Fibroblast of upper back skin (primary cell): ENCODE measurements at places on chromosomes 6 and 20.
A peak's percentile ranks its signal among the peaks of the same experiment; 100 is the strongest.

- peak; percentile 88 for DNase-seq
Observed at GRCh38 chr6:113909224-113909856, 52.2 kb downstream of the MARCKS start.

DNA sequence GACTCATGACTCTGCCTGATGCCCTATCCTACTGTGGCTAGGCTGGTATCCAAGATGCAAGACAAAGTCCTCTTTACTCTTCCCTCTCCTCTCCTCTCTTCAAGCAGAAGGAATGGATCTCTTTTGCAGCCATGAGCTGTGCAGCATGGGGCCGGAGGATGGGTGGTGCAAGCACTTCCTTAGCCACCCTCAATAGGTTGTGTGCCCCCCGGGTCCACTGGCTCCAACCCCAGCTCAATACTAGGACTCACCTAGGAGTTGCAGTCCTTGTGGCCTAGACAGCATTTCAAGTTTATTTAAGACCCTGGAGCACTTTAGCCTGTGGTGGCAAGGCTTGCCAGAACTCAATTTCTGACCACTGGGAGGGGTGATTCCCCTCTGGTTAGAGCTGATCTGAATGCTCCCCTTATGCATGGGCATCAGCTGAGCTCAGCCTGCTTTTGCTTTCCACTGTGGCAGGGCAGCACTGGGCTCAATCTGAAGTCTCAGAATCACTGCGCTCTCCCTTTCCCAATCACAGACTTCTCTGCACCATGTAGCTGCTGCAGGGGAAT is 29.0 kb upstream of the GRM4 start:
- DNase-seq: no peak

- DNase-seq: peak; percentile 64
Observed at GRCh38 chr6:130969791-130970491, 93.1 kb downstream of the EPB41L2 start.

GRCh38 chr6:35719830-35720733 is 16.8 kb upstream of the ARMC12 start:
- peak; percentile 53 for DNase-seq

- DNase-seq: peak; percentile 74
Observed at GRCh38 chr6:3800850-3801591, 48.2 kb upstream of the FAM50B start.

DNA sequence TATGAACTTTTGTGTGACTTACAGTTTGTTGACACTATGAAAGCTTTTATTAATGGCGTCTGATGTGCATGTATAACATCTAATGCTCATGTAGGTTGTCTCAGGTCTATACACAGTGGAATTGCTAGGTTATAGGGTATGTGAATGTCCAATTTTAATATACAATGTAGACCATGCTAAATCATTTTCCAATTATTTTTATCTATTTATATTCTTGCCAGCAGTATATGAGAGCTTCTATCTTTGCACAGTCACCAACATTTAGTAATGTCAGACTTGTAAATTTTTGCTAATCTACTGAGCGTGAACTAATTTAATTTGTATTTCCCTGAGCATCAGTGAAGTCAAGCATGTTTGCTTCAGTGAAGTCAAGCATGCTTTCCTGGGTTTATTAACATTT is 64.4 kb downstream of the TPD52L1 start:
- DNase-seq: no peak

- peak; percentile 90 for DNase-seq
Observed at GRCh38 chr6:158060455-158061360, 79.0 kb downstream of the SYNJ2 start.

GRCh38 chr6:108942556-108943492 is 94.6 kb downstream of the ARMC2 start:
- DNase-seq: no peak

- peak; percentile 34 for DNase-seq
Observed at GRCh38 chr20:49482621-49483017, at the start of gene KCNB1. Gene KCNB1 (minus strand): TSS chr20:49482668. CDS start chr20:49482480, 188 bp downstream.

DNA sequence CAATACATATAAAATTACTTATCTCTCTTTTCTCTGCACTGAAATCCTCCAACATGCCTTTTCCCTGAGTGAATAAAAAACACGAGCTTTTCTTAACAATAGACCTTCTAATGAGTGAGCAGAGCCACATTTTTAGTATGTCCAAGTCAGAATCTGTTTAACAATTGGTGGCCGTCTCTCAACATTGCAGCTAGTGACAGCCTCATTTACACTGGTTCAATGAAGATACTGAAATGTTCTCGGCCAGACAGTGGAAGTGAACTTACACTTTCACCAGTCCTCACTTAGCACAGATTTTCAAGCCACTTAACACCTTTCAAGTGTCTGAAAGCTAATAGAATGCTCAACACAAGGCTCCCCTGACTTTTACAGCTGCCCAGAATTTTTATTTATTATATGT is 767.1 kb downstream of the KIF16B start:
- no peak for DNase-seq

GRCh38 chr6:116649129-116649528 is 19.4 kb downstream of the ZUP1 start:
- DNase-seq: no peak

DNA sequence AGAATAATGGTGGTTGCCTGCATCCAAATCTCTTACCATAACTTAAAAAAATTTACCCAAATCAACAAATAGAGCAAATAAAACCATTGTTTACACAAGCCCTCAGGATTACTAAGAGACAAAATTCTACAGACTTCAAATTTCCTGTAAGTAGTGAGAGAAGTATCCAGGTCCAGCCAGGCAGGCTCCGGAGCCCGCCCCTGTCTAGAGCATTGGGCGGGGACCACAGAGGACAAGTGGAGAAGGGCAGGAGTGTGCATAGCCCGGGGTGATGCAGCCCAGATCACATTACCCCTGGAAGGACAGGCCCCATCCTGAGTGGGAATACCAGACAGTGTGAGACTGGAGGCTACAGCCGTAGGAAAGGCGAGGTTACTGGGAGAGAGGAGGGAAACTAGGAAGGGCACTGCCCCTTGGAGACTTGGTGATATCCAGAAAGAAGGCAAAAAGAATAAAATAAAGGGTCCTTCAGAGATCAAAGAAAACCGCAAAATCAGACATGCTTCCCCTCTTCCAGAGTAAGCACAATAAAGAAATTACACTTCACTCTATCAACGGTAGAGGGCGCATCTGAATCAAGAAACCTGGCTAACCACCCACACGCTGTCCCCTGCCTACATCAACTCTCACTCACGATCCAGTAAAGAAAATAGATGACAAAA is 26.6 kb downstream of the RIN2 start:
- DNase-seq: peak; percentile 83

GRCh38 chr20:49045440-49046086 is 549 bp upstream of the CSE1L start:
- DNase-seq: peak; percentile 15

DNA sequence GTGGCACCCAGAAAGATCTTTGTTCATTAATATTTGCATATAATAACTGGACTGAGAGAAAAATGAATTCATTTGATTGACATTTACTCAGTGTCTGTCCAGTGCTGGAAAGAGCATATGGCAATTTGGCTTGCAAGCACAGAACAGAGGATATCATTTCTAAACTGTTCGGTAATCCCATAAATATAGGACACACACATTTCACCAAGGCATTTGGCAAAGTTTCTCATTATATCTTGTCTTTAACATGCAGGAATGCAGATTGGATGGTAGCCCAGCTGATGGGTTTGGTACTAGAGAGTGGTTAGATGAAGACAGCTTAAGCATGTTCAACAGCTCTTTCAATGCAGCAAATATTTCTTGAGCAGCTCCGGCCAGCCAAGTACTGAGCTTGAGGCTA is 259.2 kb downstream of the PRKN start:
- peak; percentile 81 for DNase-seq

DNA sequence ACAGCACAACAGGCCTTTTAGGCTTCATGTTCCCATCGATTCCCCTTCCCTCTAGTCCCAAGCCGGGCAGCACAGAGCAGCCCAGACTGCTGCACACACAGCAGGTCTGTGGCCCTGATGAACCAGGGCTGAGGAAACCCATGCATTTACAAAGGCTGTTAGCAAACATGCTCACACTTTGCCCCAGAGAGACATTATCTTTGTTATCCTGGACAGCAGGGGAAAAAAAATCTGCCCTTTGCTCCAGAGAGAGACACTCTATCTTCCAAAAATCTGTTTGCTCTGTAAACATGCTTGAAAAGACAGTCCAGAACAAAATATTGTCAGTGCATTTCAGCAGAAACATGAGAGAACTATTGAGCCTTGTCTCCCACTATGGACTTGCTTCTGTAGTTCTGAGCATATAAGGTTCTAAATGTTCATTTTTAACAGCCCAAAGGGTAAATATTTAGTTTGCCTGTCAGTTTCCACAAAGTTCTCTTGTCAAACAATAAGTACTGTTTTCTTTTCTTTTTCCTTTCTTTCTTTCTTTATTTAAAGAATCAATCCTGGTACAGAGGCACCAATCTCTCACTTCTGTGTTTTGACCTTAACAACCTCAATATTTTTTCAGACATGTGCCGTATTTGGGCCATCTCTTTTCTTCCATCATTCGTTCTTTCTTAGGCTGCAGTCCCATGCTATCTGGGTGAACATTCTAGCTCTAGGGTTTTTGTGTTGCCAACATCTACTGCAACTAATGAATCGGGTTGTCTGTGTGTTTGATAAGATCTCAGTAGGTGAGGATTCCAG is 468.0 kb downstream of the EPM2A start:
- no peak for DNase-seq

DNA sequence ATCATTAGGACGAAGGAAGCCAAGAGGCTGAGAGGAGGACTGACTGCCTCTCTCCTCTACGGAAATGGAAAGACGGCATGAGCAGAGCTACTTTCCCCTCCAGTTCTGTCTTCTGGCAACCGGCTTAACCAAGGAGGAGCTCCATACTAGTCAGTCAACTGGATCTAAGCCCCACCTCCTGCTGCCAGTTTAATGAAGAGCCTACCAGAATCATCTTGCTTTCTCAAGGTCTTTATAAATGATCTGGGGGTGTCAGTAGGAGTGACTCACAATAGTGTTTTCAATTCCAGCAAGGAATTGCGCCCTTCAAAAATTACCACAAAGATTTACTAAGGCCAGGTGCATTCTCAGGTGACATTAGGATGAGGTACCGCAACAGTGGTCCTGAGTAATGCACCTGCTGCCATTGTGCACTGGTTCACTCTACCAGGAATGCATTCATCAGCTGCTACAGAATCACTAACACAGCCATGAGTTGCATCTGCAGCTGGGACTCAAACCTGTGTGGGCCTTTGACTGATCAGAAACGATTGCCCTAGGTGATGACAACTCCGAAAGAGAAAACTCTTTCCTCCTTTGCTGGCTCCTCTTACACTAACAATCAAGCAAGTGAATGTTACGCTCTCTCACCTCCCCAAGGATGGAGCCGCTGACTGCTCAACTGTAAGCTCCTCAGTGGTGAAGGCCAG is 2.8 kb downstream of the UQCC2 start:
- DNase-seq: no peak

DNA sequence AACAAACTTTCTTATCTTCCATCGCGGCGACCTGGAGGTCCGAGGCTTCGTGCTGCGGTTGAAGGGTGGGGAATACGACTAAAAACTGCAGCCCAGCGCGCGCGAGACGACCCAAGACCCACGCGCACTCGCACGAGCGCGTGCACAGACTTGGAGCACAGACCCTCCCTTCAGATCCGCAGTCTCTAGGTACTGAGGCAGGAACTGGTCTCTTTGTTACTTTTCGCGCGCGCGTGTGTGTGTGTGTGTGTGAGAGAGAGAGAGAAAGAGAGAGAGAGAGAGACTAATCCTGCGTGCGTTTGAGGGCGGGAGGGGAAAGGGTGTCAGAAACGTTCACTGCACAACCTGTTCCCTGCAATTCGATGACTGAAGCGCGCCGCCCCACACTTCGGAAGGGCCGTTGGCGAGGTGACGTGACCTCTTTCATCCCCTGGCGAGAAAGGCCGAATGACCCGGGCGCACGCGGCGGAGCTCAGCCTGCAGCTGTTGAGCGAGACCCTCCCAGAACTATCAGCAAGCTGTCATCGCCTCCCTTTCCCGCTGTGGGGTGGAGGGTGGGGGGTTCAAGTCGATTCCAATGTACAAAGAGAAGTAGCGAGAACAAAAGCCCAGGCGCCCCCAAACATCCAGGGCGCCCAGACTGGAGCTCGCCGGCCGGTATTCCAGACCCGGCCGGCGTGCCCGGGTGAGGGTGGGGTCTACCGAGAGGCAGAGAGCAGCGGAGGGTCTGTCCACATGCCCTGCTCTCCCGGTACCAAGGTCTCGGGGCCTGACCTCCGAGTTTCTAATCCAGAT is 1.5 kb upstream of the TUBB2B start:
- DNase-seq: no peak

GRCh38 chr6:1279065-1279464 is 32.8 kb upstream of the FOXQ1 start:
- no peak for DNase-seq
